Left ventricle myocardium superior (tissue), 1 donor: ENCODE measurements at places on chromosomes 16 and 17. TPM values are rescaled to one million over a fixed set of nuclear protein-coding genes. Genes with fewer than 3 reads are reported as not detected.

CHCT1 gene
- not detected for total RNA-seq

FN3K gene
- total RNA-seq, result 92.6 TPM

DRC3 gene
- 1.5 TPM for total RNA-seq

MPP2 gene
- 17.1 TPM for total RNA-seq

NPIPA7 gene
- total RNA-seq, result 2.9 TPM

LPO gene
- total RNA-seq, result not detected

SLC16A13 gene
- total RNA-seq, result 1.2 TPM

DNASE1L2 gene
- total RNA-seq, result 0.47 TPM

SIAH1 gene
- 14.1 TPM for total RNA-seq

CTRB2 gene
- total RNA-seq, result not detected

APOBR gene
- 0.47 TPM for total RNA-seq

PRSS22 gene
- not detected for total RNA-seq

SBK1 gene
- total RNA-seq, result 2.8 TPM

C17orf78 gene
- total RNA-seq, result not detected

ENPP7 gene
- total RNA-seq, result not detected

- peak; percentile 13 for DNase-seq
Measured at GRCh38 chr17:2351269-2351668, 14.0 kb downstream of the SGSM2 start.

- DNase-seq, result no peak
Measured at GRCh38 chr16:52078716-52079655, 468.0 kb downstream of the TOX3 start.

DNA sequence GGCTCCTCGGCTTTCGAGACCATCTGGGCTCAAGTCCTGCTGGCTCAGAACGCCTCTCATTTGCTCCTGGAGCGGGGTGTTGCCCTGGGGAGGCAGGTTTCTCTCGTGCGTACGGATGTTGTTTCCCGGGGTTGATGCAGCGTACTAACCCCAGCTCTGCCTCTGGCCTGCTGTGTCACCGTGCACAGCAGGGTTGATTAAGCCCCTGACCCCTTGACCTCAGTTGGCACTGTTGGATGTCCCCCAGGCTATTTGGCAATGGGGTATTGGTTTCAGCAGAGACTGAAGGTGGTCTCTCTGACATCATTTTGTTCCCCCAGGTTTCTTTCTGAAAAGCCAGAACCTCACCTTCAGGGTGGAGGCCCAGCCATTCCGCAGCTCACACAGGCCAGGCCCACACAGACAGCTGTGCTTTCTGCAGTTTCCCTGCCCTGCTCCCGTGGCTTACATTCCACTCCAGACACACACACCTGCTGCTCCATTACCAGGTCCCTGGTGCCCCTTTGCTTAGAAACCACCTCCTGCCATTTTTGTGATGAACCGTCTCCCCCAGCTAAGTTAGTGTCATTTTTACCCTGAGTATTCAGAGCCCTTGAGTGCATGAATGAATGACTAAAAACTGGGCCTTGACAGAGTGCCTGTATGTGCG lies 233.5 kb downstream of the CCDC182 start:
- DNase-seq, result no peak

DNA sequence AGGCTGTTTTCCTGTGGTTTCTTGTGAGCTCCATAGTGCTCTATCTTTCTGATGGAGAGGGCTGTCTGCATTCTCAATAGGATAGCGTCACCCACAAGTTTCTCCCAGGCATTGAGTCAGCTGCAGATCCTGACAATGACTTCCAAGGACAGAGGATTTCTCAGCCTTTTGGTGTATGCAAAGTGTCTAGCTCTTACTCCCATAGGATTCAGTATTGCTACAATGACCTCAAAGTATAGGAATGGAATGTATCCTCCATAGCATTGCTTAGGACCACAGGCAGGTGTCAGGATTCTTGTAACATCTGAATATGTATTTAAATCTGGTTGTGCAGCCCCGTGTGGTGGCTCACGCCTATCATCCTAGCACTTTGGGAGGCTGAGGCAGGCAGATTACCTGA lies 32.3 kb downstream of the SMIM36 start:
- DNase-seq, result no peak

GRCh38 chr17:6526362-6527152 lies 29.8 kb downstream of the PITPNM3 start:
- no peak for DNase-seq

DNA sequence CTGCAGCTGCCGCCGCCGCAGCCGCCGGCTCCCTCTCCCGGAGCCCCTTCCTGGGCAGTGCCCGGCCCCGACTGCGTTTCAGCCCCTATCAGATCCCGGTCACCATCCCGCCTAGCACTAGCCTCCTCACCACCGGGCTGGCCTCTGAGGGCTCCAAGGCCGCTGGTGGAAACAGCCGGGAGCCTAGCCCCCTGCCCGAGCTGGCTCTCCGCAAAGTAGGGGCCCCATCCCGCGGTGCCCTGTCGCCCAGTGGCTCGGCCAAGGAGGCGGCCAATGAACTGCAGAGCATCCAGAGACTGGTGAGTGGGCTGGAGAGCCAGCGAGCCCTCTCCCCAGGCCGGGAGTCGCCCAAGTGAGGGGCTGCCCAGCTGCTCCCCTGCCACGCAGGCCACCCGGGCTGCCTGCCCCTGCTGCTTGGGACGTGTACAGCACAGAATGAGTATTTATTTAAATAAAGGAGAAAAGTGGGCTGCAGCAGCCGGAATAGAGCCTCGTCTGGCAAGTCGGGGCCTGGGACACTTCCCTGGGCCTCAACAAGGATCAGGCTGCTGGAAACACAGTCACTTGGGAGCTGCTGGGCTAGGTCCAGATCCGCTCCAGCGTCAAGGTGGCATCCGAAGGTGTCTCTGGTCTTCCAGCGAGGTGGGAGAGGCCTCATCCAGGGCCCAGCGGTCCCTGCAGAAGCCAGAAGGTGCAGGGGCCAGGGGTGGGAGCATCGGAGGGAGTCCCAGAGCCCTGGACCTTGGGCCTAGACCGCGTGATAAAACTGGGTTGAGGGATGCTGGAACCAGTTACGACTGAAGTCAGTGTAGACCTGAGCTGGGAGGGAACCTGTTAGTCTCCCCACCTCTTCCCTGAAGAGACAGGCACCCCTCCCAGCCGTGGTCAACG lies 8.8 kb downstream of the TBX2 start:
- DNase-seq, result peak; percentile 28

DNA sequence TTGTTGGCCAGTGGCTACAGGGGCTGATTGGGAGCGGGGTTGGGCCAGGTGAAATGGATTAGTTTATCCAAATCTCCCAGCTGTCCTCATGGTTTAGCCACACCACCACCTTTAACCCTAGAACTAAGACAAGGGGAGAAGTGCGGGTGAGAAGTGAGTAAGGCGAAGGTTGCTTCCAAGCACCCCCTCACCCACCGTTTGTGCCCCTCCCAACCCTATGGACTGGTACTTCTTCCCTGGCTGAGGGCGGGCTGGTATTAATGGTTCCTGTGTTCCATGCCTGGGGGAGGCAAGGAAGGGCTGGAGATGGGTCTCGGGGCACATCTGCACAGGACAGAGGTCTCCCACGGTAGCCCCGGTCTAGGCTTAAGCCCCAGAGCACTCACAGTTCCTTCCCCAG lies 25.1 kb downstream of the NT5M start:
- peak; percentile 9 for DNase-seq

GRCh38 chr17:66775271-66775670 lies 59.6 kb upstream of the CACNG5 start:
- no peak for DNase-seq

GRCh38 chr16:57289391-57290257 lies 5.2 kb upstream of the PLLP start:
- DNase-seq, result no peak

DNA sequence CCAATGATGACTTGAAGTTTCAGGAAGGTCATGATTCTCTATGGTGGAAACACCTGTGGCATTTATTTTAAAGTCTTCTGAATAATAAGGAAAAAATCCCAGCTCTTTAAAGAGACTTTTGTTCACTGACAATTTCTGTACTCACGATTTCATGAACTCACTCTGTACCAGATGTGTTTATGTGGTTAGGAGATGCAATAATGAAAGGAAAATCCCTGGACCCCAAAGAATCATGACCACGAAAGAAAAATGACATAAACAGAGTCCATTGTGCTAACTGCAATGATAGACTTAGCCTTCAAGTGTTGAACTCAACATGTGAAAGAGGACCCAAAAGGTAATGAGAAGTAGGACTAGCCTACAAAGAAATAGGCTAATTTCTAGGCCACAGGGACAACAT lies 947.5 kb downstream of the CDH11 start:
- no peak for DNase-seq

GRCh38 chr17:54974759-54975158 lies 6.2 kb downstream of the STXBP4 start:
- DNase-seq, result no peak

DNA sequence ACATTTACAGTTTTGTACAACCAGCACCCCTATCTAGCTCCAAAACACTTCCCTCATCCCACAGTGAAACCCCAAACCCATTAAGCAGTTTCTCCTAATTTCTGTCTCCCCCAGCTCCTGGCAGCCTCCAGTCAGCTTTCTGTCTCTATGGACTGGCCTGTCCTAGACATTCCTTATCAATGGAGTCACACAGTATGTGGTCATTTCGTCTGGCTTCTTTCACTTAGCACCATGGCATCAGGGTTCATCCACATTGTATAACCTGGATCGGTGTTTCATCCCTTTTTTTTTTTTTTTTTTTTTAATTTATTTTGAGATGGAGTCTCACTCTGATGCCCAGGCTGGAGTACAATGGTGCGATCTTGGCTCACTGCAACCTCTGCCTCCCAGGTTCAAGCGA lies 68.5 kb downstream of the ZDHHC7 start:
- no peak for DNase-seq

GRCh38 chr16:81424771-81425170 lies 19.8 kb upstream of the CMIP start:
- DNase-seq, result no peak

DNA sequence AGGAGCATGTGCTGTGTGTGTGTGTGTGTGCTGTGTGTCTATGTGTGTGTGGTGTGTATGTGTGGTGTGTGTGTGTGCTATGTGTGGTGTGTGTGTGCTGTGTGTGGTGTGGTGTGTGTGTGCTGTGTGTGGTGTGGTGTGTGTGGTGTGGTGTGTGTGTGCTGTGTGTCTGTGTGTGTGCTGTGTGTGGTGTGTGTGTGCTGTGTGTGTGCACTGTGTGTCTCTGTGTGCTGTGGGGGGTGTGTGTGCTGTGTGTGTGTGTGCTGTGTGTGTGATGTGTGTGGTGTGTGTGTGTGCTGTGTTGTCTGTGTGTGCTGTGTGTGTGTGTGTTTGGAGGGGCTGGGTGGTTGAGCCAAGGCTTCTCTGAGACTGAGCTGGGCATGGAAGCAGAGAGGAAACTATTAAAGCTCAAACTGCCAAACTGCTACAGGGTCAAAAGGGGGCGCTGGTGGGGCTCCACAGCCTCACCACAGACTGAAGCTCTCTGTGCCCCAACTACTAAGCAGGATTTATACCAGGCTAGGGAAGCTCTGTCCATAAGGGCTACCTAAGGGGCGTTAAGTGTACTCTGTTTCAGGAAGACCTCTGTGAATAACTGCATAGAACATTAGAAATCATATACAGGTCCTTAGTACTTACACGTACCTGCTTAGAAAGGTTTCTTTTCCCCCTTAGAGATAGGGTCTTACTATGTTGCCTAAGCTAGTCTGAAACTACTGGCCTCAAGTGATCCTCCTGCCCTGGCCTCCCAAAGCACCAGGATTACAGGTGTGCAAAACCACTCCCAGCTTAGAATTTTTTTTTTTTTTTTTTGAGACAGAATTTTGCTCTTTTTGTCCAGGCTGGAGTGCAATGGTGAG lies 27.8 kb upstream of the GHDC start:
- no peak for DNase-seq

- no peak for DNase-seq
Measured at GRCh38 chr16:52073024-52073423, 473.9 kb downstream of the TOX3 start.

DNA sequence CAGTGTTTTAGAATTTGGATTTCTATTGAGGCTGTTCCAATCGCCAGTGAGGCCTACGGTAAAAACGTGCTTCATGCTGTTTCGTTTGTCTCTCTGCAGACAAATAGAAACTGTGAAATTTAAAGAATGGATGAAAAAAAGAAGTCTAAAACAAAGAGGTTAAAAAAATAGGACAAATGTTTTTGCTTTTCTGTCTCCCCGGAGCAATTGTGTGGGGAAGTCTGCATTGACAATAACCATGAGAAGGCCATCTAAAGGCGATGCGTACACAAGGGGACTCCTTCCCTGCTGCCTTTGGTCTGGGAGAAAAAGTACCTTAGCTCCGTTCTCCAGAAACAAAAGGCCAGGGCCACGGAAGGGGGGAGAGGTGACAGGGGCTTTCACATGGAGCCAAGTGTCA lies 4.6 kb upstream of the ZFHX3 start:
- DNase-seq, result no peak

- no peak for DNase-seq
Measured at GRCh38 chr16:4837733-4838501, 9.2 kb downstream of the GLYR1 start.

- DNase-seq, result no peak
Measured at GRCh38 chr17:14409292-14409691, 108.4 kb downstream of the HS3ST3B1 start.

DNA sequence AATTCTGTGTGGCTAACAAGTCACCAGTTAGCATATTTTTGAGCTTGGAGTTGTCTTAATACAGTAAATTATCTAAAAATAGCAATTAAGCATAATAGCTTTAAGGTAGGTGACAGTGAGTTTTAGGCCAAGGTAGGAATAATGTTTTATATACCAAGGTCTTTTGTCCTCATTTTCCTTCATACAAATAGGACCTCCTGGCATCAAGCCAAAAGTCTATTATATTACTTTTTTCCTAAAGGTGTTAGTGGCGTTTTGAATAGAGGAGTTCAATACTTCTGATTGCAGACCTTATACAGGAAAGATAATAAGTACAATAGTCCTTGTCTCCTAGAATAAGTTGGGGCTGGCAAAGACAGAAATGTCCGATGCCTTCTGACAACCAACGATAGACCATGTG lies 2277.7 kb downstream of the TP53TG3F start:
- no peak for DNase-seq
